ENCODE measurements at places on chromosomes 3 and 15.

DNA sequence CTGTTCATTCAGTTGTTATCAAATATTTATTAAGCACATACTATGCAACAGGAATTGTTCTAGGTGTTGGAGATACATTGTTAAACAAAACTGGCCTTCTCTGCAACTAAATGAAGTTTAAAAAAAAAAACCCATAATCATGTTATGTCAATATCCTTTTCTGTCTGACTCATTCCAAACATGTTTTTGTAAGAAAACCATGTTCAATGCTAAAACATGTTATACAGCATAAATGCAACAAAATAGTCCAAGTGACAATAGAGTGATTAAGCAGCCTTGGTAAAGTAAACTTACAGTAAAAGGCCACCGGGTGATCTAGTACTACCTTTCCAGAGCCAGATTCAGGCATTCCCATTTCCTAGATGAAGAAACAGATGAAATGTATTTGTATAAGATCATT lies 278.0 kb upstream of the NECTIN3 start:
- no peak for DNase-seq

DNA sequence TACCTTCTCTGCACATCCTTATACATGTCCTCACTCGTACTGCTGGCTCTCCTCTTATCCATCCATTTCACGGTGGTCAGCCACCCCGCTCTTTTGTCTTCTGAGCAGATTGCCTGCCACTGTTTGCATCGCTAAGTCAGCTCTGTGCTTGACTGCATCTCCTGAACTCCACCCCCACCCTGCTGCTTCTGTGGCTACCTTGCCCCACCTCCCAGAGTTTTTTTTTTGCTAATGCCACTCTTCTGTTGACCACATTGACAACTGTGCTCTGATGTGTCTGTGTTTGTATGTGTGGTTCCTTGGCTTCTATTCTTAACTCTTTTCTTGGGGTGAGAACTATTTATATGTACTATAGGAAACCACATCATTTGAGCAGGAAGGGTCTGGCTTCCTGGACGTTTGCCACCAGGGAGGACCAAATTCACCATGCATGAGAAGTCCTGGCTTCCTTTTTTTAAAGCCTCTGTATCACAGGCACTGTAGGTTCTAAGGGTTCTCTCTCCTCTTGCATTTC lies 12.8 kb upstream of the MTMR10 start:
- no peak for DNase-seq

- DNase-seq: no peak
These were observed 6.3 kb upstream of the BHLHE40 start for GRCh38 chr3:4972652-4973643.

DNA sequence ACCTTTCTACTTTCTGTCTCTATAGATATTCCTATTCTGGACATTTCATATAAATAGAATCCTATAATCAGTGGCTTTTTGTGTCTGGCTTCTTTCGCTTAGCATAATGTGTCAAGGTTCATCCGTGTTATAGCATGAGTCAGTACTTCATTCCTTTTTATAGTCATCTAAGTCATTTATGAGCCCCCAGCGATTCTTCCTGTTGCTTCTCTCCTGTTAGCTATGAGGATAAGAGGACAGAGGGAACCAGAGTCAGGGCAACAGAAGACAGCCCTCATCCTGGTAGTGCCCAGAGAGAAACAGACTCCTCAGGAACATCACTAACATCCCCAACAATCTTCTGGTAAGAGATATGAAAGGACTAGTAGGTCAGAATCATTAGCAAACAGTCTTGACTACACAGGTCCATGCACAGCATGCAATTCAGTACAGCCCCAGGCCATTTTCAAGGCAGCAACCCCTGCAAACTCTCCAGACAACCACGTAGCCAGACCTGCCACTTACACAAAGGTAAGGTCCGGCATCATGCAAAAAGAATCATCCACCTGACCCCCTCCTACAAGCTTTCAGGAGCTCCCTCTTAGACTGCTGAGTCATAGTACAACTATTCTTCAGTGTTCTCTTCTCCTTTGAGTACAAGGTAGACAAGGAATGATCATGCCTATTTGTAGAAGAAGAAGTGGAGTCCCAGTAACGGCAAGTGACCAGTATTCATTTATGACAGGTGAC lies 91.5 kb downstream of the MYLK start:
- DNase-seq: no peak

- no peak for DNase-seq
These were observed 58.0 kb downstream of the CHAC1 start for GRCh38 chr15:41011055-41011815.

- no peak for DNase-seq
These were observed 71.6 kb upstream of the ACP3 start for GRCh38 chr3:132245552-132246142.

- no peak for DNase-seq
These were observed 238.4 kb upstream of the UMPS start for GRCh38 chr3:124491875-124492274.

GRCh38 chr3:13420831-13421765 lies 976 bp upstream of the NUP210 start:
- no peak for DNase-seq

DNA sequence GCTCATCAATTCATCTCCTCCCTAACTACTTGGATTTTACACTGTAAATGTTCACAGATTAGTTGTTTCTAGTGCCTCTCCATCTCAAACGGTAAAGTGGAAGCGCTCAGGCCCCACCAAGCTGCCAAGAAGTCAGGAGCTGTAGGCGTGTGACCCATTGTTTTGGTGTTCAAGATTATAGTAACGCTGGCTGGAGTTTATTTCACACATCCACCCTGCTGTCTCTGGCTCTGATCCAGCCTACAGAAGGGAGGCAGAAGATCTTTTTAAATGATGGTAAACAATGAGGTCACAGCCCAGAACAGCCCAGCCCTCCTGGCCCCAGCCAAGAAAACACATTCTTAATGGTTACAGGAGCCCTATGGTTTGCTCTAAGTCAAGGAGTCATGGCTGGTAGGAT lies 25.7 kb upstream of the GALNT15 start:
- DNase-seq: peak; percentile 92

DNA sequence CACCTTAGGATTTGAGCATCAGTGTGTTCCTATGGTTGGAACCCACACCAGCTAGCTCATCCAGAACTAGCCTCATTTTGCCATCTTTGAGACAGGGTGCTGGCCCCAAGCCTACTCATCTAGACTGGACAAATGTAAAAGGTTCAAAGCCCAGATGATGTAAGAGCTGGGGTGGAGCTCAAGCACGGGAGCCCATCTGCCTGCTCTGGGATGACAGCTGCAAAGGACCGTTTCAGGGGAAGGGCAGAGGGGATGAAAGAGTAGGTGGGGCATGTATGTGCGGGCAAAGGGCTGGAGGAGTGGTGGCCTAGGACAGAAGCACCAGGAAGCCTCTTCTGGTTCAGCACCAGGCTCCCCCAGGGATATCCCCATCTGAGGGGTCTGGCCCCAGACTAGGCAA lies 15.8 kb downstream of the CLK3 start:
- DNase-seq: no peak

GRCh38 chr3:120436523-120437050 lies 14.2 kb downstream of the FSTL1 start:
- no peak for DNase-seq

DNA sequence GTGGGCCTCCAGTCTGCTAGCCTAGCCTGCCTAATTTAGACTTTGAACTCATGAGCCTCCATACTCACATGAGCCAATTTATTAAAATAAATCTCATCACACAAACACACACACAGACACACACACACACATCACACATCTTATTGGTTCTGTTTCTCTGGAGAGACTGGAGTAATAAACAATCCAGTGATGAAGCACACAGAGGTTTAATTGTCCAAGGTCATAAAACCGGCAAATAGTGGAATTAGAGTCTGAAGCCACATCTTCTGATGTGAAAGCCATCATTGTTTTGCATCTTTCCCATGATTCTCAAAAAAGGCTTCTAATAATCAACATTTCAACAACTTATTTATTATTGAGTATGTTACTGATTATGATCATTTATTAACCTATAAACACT lies 249.4 kb upstream of the KCNH8 start:
- no peak for DNase-seq

DNA sequence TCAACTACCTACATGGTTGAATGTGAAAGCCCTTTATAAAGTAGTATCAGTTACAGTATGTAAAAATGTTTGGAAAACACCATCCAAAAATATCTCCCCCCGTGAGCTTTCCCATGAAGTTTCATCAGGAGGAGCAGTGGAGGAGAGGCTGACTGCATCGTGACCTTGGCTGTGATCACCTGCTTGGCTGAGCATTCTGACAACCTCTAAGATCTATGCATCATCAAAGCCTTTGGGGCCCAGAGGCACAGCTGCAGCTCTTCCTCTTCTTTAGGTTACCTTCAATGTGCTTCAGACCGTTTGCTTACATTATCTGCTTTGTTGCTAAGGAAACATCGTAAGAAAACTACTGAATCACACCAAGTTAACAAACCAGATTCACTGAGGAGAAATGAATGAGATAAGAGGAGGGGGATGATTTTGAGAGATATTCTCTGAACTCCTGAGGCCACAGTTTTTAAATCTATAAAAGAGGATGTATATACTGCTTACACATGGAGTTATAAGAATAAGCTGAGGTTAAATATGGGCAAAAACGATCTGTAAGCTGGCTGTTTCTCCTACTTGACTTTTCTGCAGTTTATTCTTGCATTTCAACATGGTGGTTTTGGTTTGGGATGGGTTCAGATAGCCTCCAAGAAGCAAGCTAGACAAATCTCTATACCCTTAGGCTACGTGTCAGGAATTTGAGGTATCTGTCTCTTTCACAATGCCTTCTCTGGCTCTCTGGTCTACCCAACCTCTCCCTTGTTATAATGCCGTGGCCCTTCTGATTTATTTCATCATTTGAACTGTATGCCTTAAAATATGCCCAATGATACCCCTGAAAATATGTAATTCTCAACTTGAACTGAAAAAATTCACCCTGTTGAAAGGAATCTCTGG lies 4.0 kb downstream of the GCSAM start:
- no peak for DNase-seq

GRCh38 chr3:119356646-119357045 lies 62.5 kb downstream of the ARHGAP31 start:
- DNase-seq: no peak

DNA sequence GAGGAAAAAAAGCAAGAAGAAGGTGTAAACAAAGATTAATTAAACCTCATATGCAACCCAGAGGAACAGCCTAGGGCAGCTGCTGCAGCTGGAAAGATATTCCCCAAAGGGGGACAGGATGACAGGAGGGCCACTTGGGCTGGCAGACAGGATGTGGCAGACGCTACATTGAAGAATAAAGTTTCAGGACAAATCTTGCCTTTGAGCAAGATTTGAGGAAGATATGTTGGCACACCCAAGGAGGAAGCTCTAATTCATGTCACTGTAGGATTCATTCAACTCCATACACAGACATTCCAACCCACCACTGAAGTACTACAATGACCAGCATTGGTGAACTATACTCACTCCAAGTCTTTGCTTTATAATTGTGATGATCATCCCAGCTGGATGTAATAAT lies 504.0 kb downstream of the SHQ1 start:
- no peak for DNase-seq

DNA sequence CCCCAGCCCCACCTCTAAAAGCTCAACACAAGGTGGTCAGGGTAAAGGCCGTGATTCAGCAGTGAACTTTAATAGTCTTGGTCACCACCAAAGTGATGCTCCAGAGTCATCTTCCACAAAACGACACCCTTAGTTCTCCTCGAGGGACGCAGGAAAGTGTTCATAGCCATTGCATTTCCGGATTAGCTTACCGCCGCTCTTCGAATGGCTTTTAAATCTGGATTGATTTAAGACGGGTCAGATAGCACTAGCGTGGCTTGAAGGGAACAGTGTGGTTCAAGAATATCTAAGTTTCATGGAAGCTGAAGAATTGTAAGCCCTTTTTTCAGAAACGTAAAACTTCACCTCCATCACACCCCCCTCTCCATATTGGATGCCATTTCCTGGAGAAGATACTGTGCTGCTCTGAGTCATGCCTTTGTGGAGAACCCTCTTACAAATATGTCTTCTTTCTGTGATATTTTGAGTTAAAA lies 829 bp downstream of the RNF7 start:
- peak; percentile 45 for DNase-seq

- DNase-seq: no peak
These were observed 23.9 kb downstream of the DPH6 start for GRCh38 chr15:35522061-35522460.

- DNase-seq: no peak
These were observed 152.2 kb downstream of the IGSF11 start for GRCh38 chr3:118882353-118882947.

GRCh38 chr15:63792584-63792983 lies 41.2 kb downstream of the HERC1 start:
- DNase-seq: no peak

- DNase-seq: no peak
These were observed 85.7 kb downstream of the ST6GAL1 start for GRCh38 chr3:187015903-187016638.

DNA sequence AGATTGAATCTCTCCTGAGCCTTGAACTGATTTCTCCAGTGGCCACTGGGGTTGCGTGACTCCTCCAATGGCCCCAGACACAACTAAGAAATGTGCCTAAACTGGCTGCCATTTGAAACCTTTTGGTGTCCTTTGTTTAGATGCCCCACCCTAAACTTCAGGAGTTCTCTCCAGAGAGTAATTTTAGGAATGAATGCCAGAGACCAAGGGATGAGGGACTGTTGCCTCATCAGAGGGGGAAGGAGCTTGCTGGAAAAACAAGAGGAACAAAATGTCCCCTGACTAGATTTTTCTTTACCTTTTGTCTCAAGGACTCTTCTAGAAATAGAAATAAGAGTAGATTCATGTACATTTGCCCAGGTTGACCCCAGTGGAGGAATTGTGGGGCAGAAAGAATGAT lies 8.1 kb upstream of the ADPRH start:
- no peak for DNase-seq

- no peak for DNase-seq
These were observed 76.8 kb downstream of the ZPLD1 start for GRCh38 chr3:102511639-102512038.

- DNase-seq: peak; percentile 84
These were observed 69.3 kb upstream of the CBLB start for GRCh38 chr3:105938101-105938500.

GRCh38 chr15:77568973-77569728 lies 63.6 kb downstream of the LINGO1 start:
- DNase-seq: no peak

GRCh38 chr3:195872800-195873199 lies 35.6 kb downstream of the TNK2 start:
- no peak for DNase-seq

- no peak for DNase-seq
These were observed 33.8 kb downstream of the MGLL start for GRCh38 chr3:127788451-127788909.

GRCh38 chr3:186536883-186537844 lies 7.0 kb downstream of the CRYGS start:
- no peak for DNase-seq
